Cardiac muscle cell (in vitro differentiated cells and primary cell): ENCODE measurements at places on chromosomes 1 and 21.

DNA sequence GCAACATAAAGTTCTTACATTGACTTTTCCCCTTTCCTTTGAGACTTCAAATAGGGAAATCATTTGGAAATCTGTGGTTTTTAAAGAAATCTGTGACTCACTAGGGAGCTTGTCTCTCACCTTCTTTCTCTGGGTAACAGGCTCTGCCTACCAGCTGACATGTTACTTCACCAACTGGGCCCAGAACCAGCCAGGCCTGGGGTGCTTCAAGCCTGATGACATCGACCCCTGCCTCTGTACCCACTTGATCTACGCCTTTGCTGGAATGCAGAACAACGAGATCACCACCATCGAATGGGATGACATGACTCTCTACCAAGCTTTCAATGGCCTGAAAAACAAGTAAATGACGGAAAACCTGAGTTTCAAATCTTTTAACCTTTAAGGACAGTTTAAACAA, 9.2 kb upstream of the CHIA start:
- no peak for DNase-seq

- DNase-seq: peak; percentile 46
Observed at GRCh38 chr1:119387858-119388257, 19.3 kb downstream of the HAO2 start.

GRCh38 chr1:248739572-248740205, 15.9 kb downstream of the LYPD8 start:
- DNase-seq: no peak

DNA sequence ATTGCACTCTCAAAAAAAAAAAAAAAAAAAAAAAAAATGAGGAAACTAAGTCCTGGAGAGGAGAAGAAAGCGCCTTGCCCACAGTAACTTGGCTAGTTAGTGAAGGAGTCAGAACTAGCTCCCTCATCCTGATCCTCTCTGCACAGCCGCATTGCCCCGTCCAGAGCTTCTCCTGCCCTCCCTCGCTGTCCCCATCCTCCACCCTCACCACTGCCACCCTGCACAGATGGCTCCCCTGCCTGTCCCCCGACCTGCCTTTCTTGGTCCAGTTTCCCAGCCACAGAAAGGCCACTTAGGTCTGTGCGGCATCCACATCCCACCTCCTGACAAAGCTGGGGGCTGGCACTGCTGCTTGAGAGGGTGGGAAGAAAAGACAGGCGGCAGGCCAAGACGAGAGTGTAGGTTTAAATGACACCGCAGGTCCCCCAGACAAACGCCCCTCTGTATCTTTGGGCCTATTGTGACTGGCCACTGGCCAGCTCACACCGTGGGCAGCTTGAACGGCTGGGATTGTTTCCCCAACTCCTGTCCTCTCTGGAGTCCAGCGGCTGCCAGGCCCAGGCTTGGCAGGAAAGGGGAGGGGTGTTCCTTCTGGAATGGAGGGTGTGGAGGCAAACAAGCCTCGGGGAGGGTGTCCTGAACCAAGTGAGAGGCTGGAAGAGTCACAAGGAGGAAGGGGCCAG, 20.2 kb downstream of the NCMAP start:
- DNase-seq: no peak

GRCh38 chr21:31687108-31687507, 27.6 kb downstream of the SOD1 start:
- no peak for DNase-seq

DNA sequence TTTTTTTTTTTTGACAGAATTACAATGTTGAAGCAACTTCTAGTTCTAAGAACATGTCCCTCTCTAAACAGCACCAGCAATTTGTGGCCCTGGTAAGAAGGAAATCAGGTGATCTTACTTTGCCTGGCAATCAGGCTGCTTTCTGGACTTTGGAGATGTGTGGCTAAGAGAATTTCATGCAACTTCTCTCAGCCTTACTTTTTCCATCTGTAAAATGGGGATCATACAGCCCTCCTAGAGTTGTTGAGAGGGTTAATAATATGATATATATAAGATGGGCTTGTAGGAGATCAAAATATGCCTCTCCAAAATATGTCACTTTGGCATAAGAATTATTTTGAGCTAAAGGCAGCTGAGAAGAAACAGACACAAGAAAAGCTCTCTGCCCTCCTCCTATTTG, 92.0 kb downstream of the SLC25A24 start:
- no peak for DNase-seq

DNA sequence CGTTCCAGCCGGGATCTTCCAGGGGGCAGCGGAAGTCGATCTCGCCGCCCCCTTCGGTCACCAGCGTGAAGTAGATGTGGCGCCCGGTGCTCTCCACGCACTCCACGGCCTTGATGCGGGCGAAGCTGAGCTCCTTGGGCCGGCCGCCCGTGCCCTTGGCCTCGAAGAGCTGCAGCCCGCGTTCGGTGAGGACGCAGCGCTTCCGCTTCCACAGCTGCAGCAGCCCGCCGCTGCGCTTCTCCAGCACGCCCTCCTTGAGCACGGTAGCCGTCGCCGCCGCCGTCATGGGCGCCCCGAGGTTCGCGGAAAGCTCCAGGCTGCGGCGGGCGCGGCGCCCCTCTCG, 516 bp downstream of the PHLDA3 start:
- peak; percentile 50 for DNase-seq

GRCh38 chr1:41454406-41454805, 30.1 kb downstream of the EDN2 start:
- DNase-seq: peak; percentile 65

DNA sequence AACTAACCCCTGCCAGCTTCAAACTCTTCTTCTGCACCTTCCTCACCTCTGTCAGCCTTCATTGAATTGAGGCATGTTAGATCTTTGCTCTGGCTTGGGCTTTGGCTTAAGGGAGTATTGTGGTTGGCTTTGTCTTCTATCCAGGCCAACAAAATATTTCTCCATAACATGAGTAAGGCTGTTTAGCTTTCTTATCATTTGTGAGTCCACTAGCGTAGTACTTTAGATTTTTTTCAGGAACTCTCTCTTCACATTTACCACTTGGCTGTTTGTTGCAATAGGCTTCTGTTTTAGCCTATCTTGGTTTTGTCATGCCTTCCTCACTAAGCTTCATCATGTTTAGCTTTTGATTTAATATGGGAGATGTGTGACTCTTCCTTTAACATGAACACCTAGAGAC, 417.5 kb downstream of the NCAM2 start:
- no peak for DNase-seq

DNA sequence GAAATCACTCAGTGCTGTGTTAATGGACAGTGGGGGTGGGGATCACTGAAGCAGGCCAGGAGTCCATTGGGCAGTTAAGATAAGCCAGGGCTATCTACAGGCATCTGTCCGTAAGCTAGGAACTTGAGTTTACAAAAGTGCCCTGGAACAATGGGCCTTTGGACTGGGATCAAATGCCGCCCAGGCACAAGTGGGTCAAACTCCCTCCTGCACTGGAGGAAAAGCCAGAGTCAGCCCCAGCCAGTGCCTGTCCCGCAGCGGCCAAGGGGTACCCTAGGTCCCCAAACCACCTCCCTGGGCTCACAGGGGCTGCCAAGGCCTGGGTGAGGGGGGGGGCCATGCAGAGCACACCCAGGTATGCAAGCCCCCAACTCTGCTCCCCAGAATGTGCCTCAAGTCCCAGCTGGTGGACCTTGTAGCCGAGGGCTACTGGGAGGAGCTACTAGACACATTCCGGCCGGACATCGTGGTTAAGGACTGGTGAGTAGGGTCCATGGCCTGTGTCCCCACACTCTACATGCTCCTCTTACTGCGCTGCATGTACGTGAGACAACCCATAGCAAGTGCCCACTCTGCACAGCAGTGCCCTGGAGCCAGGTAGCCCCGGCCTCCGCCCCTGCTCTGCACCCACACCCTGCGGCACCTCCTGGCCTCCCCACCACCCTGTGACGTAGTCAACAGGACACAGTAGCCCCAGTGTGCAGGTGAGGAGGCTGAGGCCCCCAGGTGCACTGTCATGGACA, 7.7 kb downstream of the FBXO6 start:
- DNase-seq: no peak

GRCh38 chr21:42465008-42465802, 30.8 kb downstream of the RSPH1 start:
- DNase-seq: peak; percentile 54

DNA sequence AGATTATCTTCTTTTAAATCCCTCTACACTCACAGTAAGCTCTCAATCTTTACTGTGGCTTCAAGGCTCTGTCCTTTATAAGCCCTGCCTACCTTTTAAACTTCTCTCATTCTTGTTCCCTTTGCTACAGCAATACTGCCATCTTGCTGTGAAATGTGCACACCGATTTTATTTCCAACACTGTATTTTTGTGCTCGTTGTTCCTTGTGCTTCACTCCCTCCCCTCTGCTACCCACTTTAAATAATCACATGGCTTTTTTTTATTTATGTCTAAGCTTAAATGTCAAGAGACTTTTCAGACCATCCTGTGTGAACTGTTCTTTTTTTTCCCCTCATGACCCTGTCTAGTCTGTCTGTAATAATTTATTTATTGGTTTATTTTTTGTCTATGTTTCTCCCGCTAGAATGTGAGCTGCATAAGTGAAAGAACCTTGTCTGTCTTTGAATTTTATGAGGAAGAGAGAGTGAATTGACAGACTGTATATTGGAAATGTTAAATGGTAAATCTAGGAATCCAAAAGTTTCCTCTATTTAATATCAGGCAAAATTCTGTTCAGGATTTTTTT, 45.7 kb downstream of the ABCD3 start:
- no peak for DNase-seq

DNA sequence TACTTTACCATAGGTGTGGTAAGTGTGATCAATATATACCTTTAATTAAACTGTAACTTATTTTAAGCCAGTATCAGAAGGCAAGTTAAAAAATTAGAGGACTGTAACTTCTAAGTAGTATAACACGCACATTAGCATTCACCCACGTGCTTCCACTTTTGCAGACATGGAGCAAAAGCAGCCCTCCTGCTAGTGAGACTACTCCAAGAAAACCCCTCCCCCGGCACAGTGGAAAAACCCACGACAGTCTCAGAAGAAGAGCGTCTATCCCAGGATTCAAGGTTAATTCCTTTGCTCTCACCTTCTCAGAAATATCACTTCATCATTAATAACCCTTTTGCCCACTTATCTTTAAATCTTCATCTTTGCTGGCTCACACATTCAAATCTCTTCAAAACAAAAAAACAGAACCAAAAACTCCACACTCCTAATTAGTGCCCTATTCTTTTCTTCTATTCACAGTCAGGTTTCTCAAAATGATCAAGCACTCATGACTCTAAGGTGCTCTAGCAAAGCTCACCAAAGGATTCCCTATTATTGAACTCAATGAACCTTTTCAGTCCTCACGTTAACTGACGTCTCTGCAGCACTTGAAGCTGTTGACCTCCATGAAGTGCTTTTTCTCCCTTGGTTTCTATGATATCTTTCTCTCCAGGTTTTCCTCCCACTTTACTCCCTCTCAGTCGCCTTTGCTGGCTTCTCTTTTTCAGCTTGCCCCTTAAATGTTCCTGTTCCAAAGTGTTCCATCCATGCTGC, 213.5 kb downstream of the SMYD3 start:
- DNase-seq: no peak

DNA sequence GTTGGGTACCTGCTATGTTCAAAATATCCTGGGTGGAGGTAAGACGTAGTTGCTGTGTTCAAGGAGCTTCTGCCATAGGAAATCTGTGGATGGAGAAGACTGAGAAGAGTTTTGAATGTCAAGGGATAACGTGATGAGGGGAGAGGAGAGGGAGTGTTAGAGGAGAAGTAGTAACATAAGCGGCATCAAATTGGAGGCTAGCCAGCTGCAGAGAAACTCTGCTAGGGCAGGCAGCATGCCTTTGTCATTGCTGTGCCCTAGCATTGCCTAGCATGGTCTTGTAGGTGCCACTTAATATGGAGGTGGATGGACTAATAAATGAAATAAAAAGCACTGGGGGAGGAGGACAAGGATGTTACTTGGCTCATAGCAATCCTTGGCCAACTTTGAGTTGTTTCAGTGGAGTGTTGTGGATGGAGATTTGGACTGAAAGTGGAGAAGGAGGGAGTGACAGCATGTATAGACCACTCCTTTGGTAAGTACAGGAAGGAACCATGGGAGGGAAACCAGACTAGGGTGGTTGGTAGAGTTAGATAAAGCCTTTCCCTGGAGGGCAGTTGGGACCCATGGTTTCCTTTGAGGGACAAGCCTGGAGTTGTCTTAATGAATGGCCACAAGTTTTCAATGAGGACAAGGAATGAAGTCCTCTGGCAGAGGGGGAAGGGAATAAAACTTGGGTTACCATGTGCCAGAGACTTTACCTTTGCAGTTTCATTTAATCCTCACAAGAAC, 6.3 kb downstream of the VANGL1 start:
- DNase-seq: no peak

DNA sequence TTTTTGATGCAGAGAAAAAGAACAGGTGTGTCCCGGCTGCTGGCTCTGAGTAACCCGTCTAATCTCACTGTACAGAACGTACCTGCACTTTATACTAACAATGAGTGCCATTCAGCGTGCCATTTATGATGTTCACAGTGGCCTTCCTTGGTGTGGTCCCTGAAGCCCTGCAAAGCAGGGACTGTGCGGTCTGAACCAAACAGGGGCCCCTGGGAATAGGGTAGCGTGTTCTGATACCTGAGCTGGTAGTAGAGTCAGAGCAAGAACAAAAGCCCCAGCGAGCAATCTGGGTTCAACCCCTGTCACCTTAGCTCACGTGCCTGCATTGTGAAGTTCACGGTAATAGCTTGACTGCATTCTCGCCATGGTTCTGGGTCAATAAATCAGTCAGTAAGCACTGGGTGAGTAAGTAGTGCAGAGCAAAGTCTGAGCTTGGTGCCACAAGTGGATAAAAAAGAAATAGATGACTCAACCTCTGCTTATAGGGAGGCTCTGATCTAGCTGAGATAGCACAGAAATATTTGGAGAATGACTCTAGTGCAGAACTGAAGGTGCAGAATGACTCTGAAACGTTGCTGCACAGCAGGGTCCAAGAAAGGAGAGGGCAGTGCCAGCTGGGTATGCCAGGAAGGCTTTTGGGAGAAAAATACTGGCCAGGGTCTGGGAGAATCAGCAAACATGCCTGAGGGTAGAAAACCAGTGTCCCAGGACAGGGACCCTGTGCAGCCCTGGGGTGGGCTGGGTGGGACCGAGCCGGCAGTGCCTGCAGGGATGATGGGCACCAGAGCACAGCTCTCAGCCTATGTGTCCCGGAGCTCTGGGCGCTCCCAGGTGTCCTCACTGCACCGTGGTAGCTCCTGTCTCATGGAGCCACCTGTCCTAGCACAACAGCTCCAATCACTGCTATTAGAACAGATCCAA, 125.9 kb downstream of the RHOU start:
- peak; percentile 63 for DNase-seq
